ENCODE measurements at places on chromosomes 1 and 21.
A peak's percentile ranks its signal among the peaks of the same experiment; 100 is the strongest.

- no peak for DNase-seq
Observed at GRCh38 chr1:31784356-31785019, 20.3 kb upstream of the ADGRB2 start.

DNA sequence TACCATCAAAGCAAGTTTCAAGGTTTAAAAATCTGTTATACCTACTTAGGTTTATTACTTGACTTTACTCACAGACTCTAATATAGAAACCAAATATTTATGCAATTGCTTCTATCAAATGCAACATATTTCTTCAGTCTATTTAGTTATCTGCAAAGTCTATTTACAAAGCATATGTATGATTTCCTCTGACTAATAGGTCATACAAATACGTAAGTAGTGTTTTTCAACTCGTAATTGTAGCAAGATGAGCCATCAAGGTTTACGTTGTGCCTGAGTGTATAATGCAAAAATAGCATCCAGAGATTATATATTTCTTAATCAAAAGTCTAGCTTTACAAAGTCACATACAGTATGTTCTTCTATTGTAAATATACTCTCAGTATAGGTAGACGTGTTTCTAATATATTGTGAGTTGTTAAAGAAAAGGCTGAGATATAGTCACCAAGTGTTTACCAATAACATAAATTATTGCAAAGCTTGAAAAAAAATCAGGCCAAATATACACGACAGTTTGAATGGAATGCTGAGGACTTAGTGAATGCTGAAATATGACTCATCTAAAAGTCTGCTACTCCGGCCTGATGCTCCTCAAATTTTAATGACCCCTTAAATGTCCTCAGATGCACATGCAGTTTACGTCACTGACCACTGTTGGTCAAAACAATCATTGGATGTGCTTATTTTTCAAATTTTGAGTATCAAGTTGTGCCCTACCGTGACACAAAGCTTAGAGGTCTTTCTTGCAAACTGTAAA lies 48.4 kb downstream of the ADAMTS5 start:
- peak; percentile 9 for DNase-seq

GRCh38 chr1:191519519-191519918 lies 638.7 kb upstream of the RGS18 start:
- no peak for DNase-seq

DNA sequence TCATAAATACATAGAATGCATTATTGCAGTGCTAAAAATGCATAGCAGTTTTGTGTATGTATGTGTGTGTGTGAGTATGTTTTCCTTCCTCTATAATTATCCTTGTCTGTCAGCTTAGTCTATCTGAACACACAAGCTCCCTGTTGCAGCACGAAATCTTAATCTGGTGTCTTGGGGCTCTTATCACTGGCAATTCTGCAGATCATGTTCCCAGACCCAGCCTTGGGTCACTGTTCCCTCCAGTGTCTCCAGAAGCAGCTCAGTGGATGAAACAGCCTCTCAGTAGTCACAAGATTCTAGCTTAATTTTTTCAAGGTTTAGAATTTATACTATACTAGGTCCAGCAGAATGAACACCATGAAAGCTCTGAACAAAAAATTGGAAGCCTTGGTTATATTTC lies 777.9 kb downstream of the MRPL39 start:
- no peak for DNase-seq

DNA sequence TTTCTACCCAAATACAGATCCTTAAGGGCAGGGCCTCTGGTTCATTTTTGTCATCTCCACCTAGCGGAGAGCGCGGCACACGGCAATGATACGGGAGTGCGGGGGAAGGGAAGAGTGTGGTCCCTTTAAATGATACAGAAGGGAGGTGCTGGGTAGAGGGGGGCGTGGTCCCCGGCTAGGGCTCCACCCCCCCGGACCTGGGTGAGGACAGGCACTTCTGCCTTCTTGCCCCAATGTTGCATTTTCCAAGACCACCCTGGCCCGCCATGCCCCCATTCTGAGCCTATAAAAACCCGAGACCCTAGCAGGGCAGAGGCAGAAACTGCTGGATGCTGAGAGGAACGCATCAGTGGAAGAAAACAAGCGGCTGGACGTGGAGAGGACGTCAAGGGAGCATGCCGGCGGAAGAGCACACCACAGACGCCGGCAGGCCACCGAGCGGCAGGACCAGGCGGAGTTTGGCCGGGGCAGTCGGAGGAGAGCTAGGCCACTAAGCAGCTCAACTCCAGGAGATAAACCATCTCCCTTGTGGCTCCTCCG lies 30.0 kb downstream of the LRRC3 start:
- peak; percentile 6 for DNase-seq

- peak; percentile 58 for DNase-seq
Observed at GRCh38 chr1:9671377-9672140, 20.0 kb downstream of the PIK3CD start.

DNA sequence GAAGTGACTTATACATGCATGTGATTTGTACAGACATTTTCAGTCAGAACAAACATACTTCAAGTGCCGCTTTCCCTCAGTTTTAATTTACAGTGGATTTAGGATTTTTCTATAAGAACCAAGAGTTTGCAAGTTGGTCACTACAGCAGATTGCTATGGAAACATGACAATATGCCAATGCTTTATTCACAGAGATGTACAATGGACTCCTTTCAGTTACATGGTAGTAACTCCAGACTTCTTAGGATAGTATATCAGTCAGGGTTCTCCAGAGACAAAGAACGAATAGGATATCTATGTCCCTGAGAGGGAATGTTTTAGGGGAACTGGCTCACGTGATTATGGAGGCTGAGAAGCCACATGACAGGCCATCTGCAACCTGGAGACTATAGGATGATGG lies 27.4 kb downstream of the IFI44 start:
- DNase-seq: peak; percentile 4

- DNase-seq: peak; percentile 95
Observed at GRCh38 chr1:159009704-159010361, at the start of gene IFI16. Gene IFI16 (plus strand): TSS chr1:159009907. CDS start chr1:159014681, 4,774 bp downstream.

DNA sequence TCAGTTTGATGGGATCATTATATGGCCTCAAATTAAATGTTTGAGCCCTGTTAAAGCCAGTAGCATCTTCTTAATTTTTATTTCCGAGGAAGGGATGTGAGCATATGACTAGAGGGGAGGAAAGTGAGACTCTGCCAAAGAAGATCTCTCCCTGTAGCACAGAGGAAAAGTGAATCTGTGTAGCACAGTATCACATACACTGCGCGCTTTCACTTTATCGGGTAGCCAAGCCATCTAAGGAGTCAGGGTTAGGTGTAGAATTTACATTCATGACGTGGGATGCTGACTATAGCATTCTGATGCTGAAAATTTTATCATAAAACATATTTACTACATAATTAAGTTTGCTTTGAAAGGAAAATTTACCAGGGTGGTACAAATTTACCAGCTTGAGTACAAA lies 24.0 kb downstream of the LRRC8D start:
- DNase-seq: no peak

- no peak for DNase-seq
Observed at GRCh38 chr1:117569856-117570255, 36.0 kb upstream of the TENT5C start.

DNA sequence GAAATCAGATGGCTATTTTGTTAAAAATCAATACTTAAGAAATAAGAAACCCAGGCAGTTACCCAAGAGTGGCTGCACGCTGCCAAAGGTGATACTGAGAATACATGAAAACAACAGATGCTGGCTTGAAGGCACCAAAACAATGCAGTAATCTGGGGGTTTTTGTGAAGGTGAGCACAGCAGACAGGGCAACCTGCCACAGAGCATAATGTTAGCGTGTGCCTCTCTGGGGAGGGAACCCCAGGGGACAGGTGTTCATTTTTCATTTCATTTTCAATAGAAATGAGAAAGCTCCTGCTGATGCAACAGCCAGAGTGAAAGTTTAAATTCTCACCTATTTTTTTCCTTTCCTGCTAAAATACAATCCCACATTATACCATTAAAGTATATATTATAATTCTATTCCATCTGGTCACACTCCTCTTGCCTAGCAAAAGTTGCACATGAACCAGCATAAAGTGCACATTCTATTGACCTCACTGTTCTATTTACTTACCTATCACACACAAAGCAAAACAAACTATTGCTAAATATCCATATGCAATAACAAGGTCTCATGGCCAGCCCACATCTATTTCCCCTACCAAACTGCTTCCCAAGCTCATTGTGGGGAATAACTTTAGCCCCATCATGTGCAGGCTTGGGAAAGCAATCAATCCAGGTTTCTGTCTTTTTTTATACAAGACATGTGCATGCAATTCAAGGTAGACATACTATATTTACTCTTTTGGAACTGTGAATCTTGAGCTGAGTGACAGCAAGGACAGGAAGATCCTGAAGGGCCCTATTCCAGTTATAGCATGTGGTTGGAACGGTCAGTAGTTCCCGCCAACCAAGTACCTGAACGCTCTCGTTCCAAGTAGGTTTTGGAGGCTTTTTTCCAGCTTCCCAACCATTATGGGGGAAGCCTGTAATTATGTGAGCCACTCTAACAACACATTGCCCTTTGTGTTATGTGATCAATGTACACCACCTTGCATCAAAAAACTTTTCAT lies 173.6 kb downstream of the RERE start:
- no peak for DNase-seq

DNA sequence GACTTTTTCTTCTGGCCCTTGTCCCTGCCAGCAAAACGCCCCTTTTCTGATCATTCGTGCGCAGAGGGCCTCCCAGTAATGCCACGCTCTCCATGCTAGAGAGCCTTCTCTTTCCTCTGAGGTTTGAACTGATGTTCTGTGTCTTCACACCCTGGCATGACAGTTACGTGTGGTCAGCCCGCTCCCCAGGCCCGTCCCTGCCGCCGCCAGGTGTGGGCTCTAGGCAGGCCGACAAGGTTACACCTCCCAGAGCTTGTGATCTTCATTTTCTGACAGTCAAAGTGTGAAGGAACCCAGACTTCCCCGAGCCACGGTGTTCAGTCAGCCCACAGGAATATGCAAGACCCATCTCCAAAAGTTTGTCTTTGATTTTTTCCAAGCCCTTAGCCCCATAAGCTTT lies 265.6 kb downstream of the TM2D1 start:
- DNase-seq: no peak

DNA sequence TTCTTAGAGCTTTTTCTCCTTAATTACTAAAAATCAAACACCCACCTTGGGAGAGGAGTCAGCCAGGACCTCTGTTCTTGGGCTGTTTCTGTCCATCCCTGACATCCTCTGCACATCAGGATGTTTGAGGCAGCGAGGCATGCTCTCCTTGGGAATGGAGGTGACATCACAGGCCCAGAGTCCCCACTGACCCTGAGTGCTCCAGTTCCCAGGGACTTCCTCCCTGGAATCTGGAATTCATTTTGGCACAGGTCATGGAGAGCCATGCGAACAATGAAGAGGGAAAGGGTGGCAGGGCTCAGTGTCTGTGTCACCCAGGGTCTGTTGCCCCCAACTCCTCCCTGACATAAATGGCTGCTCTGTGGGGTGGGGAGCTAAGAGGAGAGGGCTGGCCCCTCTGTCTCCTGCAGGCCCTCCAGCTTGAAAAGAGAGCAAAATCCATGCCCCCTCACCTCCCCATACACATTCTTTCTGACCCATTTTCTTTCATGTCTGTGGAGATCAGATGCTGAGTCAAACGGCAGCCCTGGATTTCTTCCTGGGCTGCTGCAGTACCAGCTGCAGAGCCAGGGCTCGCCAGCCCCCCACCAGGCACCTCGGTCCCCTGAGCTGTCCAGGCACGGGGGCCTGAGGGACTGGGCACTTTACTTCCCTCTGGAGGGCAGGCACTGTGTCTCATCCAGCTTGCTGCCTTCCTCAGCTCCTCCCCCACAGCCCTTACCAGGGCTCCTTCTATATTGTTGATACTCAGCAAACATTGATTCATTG lies 102.0 kb downstream of the NMNAT2 start:
- no peak for DNase-seq

- DNase-seq: no peak
Observed at GRCh38 chr1:45429561-45430159, 61.3 kb downstream of the TESK2 start.

DNA sequence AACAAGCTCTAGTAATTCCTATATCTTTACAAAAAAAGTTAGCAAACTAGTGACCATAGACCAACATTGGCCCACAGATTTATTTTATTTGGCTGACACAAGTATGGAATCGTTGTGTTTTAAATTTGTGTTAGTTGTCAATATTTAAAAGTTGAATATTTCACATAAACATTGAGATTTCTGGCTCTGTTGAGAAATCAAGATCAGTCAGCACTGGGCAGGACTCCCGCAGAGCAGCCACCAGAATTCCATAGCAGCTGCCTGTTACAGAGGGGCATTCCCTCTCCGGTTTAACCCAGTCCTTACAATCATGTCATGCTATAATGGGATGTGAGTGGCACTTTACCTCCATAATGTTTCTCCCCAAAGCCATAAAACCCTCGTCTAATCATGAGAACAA lies 79.2 kb upstream of the NRIP1 start:
- DNase-seq: no peak

DNA sequence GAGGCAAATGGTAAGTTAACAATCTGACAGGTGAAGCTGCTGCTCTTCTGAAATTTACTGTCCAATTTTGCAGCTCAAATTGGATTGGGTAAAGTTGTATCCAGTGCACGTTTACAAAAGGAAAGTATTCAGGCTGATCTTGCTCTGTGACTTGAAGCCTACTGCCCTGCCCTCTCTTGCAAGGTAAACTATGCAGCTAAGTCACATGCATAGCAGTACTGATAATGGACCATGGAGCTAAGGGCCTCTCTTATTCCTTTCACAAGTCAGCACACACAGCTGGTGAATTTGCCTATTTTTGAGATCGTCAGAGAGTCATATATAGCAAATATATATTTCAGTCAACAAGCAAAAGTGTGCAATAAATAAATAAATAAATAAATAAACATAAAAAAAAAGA lies 23.2 kb downstream of the XCL1 start:
- DNase-seq: no peak

DNA sequence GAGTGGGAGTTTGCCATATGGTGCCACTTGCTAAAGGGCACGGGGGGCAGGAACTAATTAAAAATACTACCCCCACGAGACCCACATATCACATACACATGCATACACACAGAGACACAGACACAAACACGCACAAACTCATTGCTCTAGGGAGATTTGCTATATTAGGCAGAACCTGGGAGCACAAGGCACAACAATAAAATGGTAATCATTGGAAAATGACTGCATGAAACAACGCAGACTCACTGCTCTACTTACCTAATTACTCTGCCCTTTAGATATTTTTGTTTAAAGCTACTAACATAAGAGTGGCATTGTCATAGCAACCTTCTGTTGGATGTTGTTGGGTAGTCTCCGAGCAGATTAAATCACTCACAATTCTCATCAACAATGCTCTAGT lies 20.3 kb upstream of the RGS4 start:
- DNase-seq: no peak

DNA sequence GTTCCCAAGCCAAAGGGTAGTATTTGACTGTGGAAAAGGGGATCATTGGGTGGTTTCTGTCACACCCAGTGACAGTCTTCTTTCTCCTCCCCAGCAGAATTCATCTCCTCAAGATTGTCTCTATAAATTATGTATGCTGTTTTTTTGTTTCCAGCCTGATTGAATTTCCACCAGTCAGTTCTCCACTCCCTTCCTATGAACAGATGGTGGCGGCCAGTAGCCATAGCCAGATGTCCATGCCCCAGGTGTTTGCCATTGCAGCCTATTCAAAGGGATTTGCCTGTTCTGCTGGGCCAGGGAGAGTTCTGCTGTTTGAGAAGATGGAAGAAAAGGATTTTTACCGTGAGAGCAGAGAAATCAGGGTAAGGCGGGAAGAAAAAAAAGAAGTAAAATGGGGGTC lies 12.9 kb downstream of the CFAP57 start:
- no peak for DNase-seq
